ENCODE measurements at places on chromosomes 2 and 18.

DNA sequence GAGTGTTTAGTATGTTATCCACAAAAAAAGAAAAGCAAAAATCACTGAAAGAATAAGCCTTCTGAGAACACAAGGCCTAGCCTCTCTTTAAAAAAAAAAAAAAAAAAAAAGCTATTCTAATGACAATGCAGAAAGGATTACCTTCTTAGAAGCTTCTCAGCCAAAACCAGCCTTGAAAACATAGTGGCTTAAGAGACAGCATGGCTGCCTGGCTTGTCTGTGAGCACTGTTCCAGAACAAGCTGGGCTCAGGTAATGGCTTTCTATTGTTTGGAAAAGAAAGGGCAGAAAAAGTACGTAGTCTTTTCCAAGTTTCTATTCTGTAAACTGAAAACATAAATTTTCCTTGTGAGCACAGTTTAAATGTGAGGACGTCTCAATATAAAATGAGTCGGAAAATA is 119.5 kb downstream of the MAP3K20 start:
- no peak for DNase-seq

DNA sequence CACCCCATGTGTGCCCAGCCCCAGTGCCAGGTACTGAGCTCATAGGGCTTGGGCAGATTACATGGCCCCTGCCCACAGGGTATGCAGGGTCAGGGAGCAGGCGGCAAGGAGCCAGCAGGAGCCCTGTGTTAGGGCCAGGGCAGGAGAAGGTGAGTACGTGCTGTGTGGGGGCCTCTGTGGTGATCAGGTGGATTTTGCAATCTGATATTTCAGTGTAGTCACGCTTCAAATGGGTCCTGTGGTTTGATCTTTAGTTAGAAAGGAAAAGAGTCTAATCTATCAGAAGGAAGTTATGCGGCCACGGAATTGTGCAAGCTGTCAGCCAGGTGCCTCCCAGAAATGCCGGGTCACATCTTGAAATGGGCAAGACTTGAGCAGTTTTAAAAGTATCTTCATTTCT is 13.9 kb downstream of the UBE2F start:
- DNase-seq = no peak

DNA sequence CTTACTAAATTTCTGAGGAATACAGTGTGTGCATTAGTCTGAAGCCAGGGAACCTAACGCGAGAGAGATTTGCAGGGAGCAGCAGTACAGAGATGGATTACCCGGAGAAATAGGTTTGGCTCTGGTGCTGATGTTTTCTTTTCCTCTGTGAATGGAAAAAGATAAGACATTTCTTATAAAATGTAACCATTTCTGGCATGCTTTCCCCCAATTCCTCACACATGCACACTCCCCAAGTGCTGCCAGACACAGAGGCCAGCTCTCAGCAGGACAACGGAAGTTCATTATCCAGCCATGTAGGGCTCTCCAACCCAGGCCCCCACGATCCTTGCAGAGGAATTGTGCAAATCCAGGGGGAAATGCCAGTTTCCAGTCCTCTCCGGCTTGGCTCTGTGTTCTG is 224.5 kb upstream of the MGAT5 start:
- DNase-seq = no peak

- no peak for DNase-seq
These were observed 1249.2 kb upstream of the ZEB2 start for GRCh38 chr2:145769011-145769716.

DNA sequence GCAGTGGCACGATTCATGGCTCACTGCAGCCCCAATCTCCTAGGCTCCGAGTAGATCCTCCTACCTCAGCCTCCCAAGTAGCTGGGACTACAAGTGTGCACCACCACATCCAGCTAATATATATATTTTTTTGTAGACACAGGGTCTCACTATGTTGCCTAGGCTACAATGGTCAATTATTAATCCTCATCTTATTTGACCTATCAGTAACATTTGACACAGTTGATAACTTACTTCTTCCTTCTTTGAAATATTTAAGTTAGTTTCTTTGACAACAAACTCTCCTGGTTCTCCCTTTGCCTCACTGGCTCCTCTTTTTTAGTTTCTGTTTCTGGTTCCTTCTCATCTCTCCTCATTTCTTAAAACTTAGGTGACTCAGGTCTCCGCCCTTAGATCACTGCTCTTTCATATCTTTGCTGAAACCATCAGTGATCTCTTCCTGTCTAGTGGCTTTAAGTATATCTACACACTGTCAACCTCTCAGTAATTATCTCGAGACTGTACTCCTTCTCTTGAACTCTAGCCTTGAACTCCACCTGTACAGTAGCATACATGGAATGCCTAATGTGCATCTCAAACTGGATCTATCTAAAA is 11.5 kb downstream of the PGAP1 start:
- DNase-seq = no peak

DNA sequence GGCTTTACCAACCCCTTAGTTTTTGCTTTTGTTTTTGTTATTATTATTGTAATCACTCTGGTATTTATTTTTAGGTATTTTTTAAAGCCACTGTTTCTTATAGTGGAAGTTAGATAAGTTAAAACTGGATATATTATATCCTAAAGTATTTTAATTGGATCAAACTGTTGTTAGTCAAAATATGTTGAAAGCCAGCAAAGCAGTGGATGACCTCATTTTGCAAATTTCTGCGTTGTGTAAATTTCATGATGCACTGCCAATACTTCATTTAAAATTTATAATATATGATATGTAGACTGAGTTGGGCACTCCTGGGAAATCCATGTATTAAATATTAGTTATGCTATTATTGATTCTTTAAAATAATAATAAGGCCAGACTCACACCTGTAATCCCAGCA is 661.7 kb upstream of the NRXN1 start:
- DNase-seq = no peak

DNA sequence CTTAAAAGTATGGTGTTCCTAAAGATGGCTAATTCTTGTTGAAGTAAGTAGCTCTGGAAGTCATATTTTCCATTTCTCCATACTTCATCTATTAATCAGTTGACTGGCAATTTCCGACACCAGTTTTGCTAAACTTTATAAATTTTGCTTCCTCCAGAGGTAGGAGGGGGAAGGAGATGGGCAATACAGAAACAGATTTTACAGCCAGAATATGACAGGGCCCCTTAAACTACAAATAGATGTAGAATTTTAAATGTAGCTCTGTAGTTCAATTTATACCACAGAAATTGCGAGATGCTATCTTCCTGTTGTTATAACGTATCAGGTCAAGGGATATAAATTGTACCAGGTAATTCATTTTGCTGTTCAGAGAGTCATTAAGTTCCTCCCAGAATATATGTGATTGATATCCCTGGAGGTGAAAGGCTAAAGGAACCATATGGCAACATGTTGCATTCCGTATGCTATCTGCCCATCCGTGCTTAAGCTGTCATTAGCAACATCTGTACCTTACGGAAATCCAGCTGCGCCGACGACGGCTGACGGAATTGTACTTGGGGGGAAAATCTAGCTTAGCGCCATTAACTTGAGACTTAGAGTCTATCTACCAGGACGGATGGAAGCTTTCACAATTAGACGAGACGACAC is 8.4 kb upstream of the NR4A2 start:
- DNase-seq = no peak

- no peak for DNase-seq
These were observed 228.0 kb upstream of the SMAD7 start for GRCh38 chr18:49178736-49179135.
